ENCODE measurements at places on chromosomes 6 and 20. TPM values are rescaled to one million over a fixed set of nuclear protein-coding genes. Genes with fewer than 3 reads are reported as not detected.

Gene DYNLRB1
- 103 TPM for total RNA-seq

Gene MYLK2
- not detected for total RNA-seq

- DNase-seq, result no peak
Observed at GRCh38 chr20:63574156-63574828, at the start of gene HELZ2. TSS of gene HELZ2 (minus strand) at chr20:63574239. CDS start at chr20:63572385, 1,854 bp downstream.

GRCh38 chr20:58008866-58009265 is 219.6 kb downstream of the ANKRD60 start:
- DNase-seq, result no peak

GRCh38 chr6:132132422-132132821 is 181.2 kb upstream of the CCN2 start:
- DNase-seq, result no peak

DNA sequence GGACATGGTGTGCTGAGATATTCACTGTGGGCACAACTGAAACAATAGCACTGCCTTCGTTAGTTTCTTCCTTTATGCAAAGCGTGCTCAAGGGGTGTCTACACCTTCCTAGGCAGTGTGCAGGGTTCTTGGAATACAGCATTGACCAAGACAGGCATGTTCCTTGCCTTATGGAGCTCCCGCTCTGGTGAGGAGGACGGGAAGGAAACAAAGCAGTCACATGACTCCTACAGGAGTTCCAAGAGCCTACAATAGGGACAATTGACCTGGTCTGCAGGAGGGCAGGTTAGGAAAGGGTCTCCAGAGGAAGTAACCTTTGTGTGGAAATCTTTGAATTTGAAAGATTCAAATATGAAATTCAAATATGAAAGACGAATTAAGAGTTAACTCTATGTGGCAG is 25.8 kb upstream of the SIRPB2 start:
- no peak for DNase-seq
